DND-41 (cell line): ENCODE measurements at places on chromosomes 1 and 21.

DNA sequence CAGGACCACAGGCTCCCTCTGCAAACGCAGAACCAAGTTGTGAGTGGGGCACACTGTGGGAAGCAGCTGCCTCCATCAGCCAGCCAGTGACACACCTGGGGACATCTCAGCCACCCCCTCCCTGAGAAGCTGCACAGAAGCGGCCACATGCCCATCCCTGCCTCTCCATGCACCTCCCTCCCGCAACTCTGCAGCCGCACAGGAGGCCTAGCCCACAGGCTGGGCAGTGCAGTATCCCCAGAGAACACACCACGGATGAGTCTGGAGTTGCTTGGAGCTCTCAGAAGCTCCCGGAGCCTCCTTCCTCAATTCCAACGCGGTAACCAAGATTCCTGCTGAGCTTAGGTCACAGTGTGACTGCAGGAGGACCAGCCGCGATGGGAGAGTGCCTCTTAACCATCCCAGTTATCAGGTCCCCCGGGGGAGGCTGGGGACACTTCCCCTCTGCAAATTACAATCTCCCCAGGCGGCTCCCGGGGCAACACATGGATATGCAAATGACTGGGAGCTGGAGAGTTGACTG, 1.2 kb upstream of the WNT3A start:
- no peak overlapping the region for H3K27ac ChIP-seq
- H3K4me3 ChIP-seq, result no peak overlapping the region
- no peak for DNase-seq
- no peaks in the 10 kb centered on the region for H3K4me1 ChIP-seq
- H3K36me3 ChIP-seq, result no peaks in the 10 kb centered on the region
- no peaks in the 10 kb centered on the region for H3K27me3 ChIP-seq

DNA sequence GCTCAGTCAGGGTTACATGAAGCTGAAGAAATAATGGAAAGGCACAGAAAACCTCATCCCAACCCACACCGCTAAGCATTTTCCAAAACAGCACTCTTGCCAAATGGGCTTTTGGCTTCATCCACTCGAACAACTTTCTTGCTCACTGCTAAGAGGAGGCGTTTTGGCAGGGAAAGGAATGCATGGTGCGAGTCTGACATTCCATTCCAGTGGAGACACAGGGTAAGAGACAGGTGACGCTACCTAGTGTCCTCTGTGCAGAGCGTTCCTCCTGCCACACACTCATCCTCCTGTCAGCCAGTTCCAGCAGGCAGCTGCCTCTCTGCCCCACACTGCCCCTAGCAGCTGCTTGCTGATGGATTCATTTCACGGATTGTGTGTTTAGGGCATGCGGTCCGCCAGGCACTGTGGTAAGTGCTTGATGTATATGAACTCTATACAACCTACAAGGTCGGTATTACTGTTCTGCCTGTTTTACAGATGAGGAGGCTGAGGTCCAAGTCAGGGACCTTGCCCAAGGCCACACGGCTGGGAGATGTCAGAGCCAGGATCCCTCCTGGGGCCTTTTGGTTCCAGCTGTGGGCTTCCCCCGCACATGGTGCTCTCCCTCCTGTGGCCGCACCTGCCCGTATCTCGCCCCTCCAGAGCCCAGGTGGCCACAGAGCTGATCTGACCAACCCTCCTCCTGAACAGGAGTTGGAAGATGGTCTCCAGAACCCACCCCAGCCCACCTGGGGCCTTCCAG, 25.7 kb upstream of the BACE2 start:
- H3K27me3 ChIP-seq, result no peaks in the 10 kb centered on the region
- no peaks in the 10 kb centered on the region for H3K36me3 ChIP-seq
- no peak overlapping the region for H3K27ac ChIP-seq
- no peaks in the 10 kb centered on the region for H3K4me1 ChIP-seq
- DNase-seq, result no peak
- no peak overlapping the region for H3K4me3 ChIP-seq

GRCh38 chr1:210655511-210655910, 326.8 kb downstream of the HHAT start:
- H3K4me1 ChIP-seq, result no peaks in the 10 kb centered on the region
- no peak overlapping the region for H3K4me3 ChIP-seq
- H3K27me3 ChIP-seq, result no peaks in the 10 kb centered on the region
- no peak for DNase-seq
- no peak overlapping the region for H3K27ac ChIP-seq

- no peak overlapping the region for H3K4me3 ChIP-seq
- no peaks in the 10 kb centered on the region for H3K27me3 ChIP-seq
- H3K4me1 ChIP-seq, result peaks cover 2% of the 10 kb centered on the region; the same call in 1 of the 2 replicates
- H3K27ac ChIP-seq, result no peak overlapping the region
- H3K36me3 ChIP-seq, result no peaks in the 10 kb centered on the region
- DNase-seq, result no peak
These were observed 14.9 kb downstream of the FAAH start for GRCh38 chr1:46409063-46409372.

DNA sequence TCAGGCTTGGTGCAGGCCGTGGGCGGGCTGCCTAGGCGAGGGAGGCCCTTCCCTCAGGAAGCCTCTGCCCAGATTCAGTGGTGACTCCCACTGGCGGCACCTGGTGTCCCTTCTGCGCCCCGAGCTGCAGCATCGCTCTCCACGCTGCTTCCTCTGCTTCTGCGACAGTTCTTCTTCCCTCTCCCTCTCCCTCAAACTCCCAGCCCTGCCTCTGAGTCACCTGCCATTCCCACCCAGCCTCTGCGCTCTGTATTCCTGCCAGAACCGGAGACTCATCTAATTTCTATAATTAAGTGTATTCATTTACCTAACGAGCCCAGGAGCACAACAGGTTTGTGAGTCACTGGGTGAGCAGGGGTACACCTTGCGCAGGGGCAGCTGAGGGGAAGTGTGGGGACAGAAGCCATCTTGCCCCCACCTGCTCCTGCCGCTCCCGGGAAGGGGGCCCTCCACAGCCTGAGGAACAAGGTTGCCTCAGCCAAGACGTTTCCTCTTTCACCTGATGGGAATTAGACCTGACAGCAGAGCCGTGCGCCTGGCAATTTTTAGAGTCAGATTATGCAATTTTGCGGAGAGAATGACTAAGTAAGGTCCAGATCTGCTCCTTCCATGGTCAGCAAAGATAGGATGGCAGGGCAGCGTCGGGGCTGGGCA, 19.4 kb downstream of the KCNC4 start:
- no peak overlapping the region for H3K27ac ChIP-seq
- no peak for DNase-seq
- H3K27me3 ChIP-seq, result no peaks in the 10 kb centered on the region

- no peaks in the 10 kb centered on the region for H3K27me3 ChIP-seq
- H3K27ac ChIP-seq, result no peak overlapping the region
- no peaks in the 10 kb centered on the region for H3K36me3 ChIP-seq
- DNase-seq, result no peak
These were observed 240.7 kb upstream of the HOOK1 start for GRCh38 chr1:59574085-59574484.
